Stimulated activated CD8-positive, alpha-beta memory T cell treated with anti-CD3 and anti-CD28 coated beads, Interleukin-7, amount 100 ng/mL, for 24 hours (primary cell): ENCODE measurements at places on chromosomes 12 and 14.

GRCh38 chr14:56224229-56224628 is 106.0 kb downstream of the PELI2 start:
- DNase-seq = no peak

DNA sequence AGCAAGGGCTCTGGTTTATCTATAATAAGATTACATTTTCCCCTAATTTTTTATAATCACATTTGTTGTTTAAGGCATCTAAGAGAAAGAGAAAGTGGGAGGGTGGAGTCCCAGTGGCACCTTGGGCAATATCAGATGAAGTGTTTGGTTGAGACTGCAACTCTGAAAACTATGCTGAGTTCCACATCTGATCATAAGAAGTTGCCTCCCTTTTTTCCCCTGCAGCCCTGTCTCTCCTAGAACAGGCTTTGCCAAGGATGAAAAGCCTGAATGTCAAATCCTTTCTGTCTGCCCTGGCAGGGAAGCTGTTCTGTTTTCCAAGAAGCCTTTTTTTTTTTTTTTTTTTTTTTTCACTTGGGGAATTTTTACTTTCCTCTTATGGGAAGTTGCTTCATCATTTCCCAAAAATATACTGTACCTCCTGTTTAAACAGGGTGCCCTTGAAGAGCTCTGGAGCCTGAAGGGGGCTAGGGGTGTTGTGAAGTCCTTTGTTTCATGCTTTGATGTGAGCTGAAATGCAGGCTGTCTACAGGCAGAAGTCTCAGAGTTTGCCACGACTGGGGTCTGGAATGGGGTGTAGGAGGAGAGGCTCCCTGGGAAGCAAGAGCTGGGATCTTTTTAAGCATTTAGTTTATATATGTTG is 71.3 kb downstream of the SUSD6 start:
- no peak for DNase-seq

DNA sequence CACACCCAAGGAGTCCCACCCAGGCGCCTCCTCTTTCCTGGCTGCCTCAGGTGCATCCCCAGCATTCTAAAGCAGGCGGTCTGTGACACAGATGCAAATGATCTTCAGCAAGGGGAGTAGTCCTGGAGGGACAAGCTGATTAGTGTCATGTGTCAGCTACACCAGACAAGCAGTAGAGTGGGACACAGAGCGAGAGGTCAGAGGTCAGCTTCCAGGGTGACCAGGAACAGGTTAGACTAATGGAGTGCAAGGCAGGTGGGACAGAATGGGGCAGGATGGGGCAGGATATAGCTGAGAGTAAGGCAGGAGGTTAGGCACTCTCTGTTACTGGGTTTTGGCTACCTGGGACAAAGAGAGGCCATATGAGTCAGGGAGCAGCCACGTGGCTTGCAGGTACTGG is 534.0 kb downstream of the FUT8 start:
- no peak for DNase-seq

GRCh38 chr12:93018610-93019009 is 89.5 kb upstream of the EEA1 start:
- DNase-seq = no peak

DNA sequence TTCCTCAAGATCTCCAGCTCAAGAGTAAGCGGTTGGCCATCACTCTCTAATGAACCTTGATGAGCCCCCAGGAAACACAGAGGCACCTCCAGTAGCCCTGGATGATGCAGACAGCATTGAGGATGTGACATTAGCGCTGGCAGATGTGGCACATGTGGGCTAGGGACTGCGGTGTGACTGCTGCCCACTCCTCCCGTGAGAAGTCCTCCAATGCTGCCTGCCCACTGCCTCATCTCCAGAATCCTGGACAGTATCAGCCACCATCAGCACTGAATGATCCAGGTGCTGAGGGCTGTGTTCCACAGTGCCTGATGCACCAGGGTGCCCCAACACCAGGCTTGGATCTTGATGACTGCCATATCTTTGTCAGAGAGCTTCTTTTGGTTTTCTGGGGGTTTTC is 412.6 kb downstream of the TMEM117 start:
- DNase-seq = no peak

DNA sequence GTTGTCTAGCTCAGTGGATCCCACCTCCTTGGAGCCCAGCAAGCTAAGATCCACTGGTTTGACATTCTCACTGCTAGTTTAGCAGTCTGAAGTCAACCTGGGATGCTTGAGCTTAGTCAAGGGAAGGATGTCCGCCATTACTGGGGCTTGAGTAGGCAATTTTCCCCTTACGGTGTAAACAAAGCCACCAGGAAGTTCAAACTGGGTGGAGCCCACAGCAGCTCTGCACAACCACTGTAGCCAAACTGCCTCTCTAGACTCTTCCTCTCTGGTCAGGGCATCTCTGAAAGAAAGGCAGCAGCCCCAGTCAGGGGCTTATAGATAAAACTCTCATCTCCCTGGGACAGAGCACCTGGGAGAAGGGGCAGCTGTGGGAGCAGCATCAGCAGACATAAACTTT is 16.7 kb upstream of the TAS2R43 start:
- DNase-seq = no peak

- no peak for DNase-seq
Observed at GRCh38 chr14:75661499-75661814, 411 bp downstream of the TTLL5 start.

- no peak for DNase-seq
Observed at GRCh38 chr12:27101290-27101689, 18.9 kb upstream of the C12orf71 start.

DNA sequence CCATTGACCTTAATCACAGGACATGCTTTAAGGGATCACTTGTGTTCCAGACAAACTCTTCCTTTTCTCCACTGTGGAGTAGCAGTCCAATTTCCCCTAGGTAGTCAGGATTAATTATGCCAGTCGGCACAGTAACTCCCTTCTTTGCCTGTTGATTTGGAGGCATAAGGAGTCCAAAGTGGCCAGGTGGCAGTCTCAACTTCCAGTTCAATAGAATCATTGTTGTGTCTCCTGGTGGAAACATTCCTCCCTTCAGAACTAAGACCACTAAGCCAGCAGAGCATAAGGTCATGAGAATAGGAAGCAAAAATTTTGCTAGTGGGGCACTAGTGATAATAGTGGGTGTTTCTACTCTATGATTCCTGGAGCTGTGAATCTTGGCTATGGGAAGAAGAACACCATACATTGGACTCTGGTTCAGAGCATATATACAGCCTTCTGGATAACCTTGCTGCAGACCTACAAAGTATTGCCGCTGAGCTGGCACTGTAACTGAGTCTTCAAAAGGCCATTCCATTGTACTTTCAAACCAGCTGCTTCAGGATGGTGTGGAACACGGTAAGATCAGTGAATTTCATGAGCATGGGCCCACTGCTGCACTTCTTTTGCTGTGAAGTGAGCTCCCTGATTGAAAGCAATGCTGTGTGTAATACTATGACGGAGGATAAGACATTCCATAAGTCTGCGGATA is 147.3 kb upstream of the MAX start:
- no peak for DNase-seq

GRCh38 chr12:96235484-96235826 is 41.3 kb downstream of the ELK3 start:
- no peak for DNase-seq

- DNase-seq = no peak
Observed at GRCh38 chr12:66048835-66049537, 81.6 kb downstream of the LLPH start.

DNA sequence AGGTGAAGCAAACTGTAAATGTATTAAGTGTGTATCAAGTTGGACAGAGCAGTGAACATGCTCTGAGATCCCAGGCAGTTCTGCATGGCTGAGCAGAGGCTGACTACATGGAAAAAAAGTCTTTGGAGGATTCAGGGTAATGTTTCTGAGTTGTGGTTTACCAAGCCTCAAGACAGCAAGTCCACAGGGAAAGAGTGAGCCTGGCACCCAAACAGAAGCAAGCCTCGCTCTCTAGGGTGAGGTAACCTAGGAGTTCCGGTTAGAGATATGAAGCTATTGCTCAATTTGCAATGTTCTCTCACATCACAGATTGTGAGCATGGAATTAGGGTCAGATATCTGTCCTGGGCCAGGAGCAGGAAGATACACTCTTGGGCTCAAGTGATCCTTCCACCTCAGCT is 158.6 kb downstream of the MON2 start:
- DNase-seq = no peak

DNA sequence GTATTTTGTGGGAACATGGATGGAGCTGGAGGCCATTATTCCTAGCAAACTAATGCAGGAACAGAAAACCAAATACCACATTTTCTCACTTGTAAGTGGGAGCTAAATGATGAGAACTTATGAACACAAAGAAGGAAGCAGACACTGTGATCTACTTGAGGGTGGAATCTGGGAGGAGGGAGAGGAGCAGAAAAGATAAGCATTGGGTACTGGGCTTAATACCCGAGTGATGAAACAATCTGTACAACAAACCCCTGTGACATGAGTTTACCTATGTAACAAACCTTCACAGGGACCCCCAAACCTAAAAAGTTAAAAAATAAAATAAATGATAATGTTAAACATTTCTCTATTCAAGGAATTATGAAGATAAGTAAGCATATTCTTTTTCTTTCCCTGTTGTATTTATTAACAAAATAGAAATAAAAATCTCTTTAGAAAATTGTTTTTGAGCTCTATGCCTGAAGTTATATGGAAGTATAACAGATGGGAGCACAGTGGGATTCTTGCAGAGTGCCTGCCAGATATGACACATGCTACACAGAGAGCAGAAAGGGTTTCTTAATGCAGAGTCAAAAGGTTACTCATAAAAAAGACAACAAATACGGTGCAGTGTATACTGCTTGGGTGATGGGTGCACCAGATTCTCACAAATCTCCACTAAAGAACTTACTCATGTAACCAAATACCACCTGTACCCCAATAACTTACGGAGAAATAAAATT is 52.0 kb upstream of the SYNE2 start:
- DNase-seq = no peak

DNA sequence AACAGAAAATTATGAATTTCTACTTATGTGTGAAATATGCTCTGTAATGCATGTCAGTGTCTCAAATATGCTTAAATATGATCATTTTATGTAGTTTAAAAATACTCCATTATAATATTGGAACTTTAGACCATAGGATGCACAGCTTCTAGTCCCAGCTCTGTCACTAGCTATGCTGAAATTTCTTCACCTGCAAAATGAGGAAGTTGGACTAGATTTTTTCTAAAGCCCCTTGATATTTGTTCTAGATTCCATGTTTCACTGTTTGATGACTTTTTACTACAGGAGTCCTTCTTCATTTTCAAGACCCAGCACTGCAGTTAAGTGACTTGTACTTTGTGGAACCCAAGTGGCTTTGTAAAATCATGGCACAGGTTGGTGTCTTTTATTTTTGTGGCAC is 90.1 kb downstream of the LRRK2 start:
- no peak for DNase-seq

DNA sequence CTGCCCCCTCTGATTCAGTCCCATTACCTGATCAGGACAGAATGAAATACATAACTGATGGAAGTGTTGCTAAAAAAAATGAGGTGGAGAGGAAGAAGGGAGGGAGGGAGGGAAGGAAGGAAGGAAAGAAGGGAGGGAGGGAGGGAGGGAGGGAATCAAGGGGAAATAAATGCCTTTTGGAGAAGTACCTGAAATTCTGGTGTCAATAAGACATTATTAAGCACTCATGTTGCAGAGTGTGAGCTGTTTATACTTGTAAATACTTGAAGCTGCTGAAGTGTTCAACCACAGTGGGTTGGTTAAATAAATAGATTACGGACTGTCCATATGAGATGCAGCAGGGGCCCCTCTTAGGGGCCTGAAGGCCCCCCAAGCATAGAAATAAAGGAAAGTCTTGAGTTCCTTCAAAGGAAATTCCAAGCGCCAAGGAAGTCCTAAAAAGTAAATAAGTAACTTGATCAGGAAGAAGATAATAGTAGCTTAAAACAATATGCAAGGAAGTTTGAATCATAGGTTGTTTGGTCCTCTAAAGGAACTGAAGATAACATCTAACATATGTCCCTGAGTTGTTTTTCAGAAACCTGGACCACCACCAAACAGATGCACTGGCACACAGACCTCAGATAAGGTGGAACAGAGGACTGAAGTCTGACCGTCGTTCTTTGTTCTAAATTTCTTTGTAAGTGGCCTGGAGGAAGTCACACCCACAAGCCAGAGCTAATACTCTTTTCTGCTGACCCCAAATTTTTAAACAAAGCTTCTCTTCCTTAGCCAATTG is 110.8 kb downstream of the SEC23A start:
- DNase-seq = no peak

- no peak for DNase-seq
Observed at GRCh38 chr14:58808828-58809227, 171.1 kb downstream of the DACT1 start.

GRCh38 chr12:130452546-130452945 is 114.9 kb downstream of the PIWIL1 start:
- no peak for DNase-seq

- no peak for DNase-seq
Observed at GRCh38 chr12:89231686-89232085, 120.6 kb downstream of the DUSP6 start.

DNA sequence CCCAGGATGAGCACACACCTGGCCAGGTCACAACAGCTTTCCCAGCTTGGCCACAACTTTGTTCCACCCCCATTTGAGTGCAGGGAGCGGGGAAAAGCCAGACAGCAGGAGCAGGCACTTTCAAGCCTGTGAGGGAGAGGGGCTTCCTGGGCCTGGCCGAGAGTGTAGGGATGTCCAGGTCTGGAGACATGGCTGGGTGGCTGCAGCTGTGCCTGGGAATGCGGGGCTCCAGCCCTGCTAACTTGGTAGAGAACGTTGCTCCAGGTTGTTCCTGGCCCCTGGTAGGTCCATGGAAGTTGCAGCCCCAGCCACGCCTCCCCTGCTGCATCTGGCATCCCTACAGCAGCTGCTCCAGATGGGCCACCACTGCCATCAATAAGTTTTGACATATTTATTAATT is 738.5 kb downstream of the SLC6A15 start:
- DNase-seq = no peak

DNA sequence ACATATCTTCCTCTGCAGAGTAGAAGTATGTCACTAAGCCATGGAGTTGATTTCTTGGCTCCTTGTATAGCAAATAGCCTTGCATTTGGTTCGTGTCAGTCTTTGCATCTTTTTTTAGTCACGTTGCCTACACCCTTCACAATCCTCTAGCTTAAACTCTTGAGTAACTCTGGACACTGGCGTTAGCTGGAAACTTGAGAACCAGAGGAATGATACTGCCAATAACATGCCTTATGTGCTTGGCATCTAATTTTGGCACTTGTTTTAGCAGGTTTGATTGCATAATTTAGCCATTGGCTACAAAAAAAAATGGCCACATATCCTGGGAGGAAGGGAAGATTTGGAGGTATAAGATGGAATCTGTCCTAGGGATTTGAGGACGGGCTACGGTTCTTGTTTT is 136.2 kb downstream of the ETV6 start:
- DNase-seq = no peak
